CD4-positive, alpha-beta T cell treated with Interleukin-6 for 4 hours (primary cell): ENCODE measurements at places on chromosomes 5 and 9.

- no peak for DNase-seq
Measured at GRCh38 chr5:141765896-141766551, 84.0 kb upstream of the ARAP3 start.

- DNase-seq = peak; percentile 33
Measured at GRCh38 chr9:4077499-4078102, 222.3 kb downstream of the GLIS3 start.

DNA sequence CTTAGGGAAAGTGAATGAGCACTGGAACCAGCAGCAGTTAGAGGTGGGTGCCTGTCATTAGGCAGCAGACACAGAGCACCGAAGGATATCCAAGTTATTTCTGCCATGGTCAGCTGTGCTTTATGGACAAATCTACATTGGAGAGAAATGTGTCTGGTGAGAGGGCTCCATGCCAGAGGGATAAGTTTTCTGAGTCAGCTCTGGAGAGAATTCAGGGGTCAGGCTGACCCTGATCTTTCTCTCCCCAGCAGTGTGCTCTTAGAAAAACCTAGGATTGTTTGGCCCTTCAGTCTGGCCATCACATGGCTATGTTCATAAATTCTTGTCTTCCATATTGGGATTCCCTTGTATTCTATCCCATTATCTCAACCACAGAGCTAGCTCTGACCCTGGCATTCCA lies 8.9 kb upstream of the IL17B start:
- no peak for DNase-seq

DNA sequence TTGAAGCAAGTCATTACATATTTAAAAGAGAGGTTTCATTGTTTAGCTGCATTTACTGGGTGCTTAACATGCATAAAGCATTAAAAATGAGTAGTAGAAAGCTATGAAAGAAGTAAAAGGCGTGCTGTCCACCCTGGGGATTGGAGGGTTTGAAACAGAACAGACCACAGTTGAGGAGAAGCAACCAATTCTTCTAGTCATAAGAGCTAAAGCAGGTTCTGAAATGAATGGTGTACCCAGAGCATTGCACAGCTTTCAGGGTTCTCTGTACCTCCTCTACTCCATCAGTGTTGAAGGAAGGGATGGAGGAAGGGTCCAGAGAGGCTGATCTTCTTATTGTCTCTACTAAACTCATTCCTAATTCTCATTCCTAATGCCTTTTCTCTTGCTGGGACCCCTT lies 68.9 kb downstream of the SH3RF2 start:
- no peak for DNase-seq

DNA sequence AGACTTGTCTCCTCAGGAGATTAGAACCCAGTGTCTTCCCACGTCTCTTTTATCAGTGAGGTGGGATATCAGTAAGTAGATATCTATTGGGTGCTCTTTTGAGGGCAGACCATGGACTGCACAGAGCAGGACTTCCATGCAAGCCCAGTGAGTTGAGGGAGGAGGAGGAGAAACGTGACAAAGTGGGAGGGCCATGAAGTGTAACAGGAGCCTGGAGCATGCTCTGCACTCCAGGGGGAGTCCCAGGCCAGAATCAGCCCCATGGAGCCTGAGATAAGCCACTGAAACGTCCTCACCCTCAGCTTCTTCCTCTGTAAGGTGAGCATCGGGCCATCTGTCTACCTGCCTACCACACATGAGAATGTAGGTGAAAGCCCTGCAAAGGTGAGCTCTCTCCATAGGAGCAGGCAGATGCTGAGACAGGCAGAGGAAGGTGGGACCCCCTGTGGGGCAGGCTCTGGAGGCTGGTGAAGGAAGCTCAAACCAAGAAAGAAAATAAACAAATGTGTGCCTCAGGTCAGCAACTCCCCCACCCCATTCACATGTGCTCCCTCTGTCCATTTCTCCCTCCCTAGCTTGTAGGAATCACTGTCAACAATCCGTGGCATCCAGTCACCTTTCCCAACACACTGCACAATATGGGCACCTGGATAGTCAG lies 87.4 kb downstream of the NRG2 start:
- no peak for DNase-seq

- DNase-seq = no peak
Measured at GRCh38 chr5:149793256-149793550, 63.1 kb downstream of the PPARGC1B start.

DNA sequence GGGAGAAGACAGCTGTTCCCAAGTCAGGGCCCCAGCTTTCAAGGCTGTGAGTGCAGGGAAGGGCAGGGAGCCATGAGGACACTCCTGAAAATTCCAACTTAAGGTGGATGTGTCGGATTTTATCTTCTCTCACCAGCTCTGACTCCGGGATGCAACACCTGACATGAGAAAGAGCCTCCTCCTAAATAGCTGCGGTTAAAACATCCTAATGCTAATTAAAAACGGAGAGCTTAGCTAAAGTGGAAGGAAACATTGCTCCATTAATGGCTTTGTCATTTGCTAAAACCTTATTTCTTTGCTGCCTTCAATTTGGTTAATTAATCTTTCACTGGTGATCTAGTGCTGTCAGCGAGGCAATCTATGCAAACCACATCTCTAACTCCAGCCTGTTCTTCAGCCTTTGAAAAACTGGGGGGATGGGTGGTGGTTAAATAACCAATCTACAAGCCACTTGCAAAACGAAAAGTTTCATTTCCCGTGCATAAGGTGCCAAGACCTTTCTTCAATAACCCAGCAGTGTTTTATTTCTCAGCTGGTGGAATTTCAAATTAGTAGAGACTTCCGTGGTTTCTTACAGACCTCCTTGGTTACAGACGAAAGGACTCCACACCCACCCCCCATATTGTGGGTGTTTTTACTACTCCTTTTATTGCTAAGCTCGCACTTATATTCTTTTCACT lies 379.6 kb downstream of the MLLT3 start:
- peak; percentile 63 for DNase-seq

DNA sequence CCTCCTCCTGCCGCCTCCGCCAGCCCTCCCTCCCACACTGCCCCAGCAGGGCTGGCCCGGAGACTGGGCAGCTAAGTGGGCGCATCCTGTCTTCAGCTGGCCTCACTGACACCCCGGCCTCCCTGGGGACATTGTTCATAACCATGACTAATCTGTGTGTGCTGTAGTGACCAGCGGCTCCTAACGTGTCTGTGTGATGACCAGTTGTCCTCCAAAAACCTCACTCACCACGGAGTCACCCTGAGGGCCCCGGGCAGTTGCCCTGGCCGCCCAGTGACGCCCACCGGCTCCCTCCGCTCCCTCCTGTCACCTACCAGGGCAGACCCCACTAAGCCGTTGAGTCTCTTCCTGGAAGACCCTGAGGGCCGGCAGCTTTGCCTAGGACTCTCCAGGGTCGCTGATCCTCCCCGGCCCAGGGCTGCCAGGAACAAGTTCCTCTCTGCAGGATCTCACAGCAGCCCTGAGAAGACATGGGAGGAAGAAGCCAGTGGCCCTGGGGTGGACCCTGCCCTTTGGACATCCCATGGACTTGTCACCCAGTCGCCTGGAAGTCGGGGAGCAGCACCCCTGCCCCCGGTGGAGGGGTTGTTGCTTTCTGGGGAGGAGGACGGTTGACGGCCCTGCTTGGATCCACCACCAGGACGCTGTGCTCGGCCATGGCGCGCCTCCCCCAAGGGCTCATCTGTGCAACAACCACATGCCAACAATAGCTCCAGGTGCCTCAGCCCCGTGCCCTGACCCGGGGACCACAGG lies 110.2 kb upstream of the LMX1B start:
- DNase-seq = no peak

DNA sequence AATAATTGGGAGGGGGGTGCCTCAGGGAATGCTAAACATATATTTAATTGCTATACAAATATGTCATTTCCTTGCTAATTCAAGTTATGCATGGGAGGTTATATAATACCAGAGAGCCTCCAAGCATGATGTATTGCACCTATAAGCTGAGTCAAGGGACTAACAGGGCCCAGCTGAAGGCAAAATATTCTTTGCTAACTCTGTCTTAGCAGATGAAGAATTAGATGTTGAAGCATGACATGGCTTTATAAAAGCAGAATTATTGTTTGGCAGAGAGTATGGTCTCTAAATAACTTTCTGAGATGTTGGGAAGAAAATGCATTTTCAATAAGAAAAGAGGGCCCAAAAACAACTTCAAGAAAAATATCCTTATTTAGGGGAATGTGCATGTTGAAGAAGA lies 60.4 kb downstream of the SGCD start:
- no peak for DNase-seq

DNA sequence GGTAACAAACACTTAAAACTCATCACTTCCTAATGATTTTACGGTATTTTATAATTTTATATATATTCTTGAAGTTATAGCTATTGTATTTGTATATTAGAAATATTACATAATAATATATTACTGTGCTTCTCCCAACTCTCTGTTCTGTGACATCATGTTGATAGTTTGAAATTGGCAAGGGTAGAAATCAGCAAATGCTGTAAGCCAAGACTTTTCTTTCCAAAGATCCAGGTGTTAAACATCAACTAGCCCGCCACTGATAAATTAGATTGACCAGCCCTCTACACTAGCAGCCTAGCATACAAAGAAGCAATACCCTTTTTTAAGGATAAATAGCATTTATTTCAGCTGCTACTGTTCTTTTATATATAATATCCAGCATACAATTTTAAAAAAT lies 122.9 kb downstream of the PRELID2 start:
- DNase-seq = no peak

DNA sequence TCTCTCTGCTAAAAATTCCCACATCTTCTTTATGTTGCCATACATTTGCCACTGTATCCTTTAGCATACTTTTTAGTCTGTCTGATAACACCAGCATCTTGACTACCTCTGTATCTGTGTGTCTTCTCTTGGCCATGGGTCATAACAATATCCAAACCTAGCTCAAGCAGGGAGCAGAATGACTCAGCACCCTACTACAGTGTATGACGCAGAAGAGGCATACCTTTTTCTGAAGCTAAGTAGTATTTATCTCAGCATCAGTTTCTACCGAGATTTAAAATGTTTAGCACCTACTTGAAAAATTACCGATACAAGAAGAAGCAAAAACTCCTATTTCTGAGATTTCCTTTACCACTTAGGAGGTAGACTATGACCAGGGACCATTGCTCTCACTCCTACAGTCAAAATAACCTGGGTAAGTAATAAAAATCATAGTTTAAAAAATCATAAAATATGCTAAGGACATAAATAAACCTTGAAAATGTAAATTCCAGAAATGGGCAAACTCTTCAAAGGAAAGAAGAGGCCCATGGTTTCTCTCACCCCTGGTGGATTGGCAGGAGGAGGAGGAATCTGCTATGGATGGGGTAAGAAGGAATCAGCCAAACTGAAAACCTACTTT lies 286.5 kb downstream of the MAST4 start:
- no peak for DNase-seq

DNA sequence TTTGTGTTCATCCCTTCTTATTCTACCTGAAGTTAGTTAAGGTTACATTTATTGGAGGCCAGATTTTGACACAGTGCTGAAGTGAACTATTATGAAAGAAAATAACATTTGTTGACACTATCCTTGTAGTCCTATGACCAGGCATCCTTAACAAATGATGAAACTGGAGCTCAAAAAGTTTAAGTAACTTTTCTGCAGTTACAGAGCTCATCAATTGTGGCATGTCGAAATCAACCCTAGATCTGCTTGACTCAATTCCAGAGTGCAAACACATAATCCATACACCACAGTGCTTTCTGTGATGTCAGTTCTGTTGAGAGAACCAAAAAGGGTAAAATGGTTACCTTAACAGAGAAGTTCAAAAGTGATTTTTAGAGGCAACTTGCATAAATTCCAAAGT lies 28.6 kb downstream of the KCNN2 start:
- DNase-seq = no peak

- no peak for DNase-seq
Measured at GRCh38 chr5:39255406-39255805, 36.0 kb upstream of the FYB1 start.

- no peak for DNase-seq
Measured at GRCh38 chr5:30347858-30348257, 845.6 kb upstream of the CDH6 start.

- DNase-seq = no peak
Measured at GRCh38 chr5:96175090-96175489, 213.4 kb upstream of the ELL2 start.

GRCh38 chr9:132409828-132410528 lies at the start of gene CFAP77:
Gene CFAP77, plus strand, starts transcription at chr9:132410211. Its CDS starts 61 bp downstream, at chr9:132410272.
- DNase-seq = peak; percentile 46

- DNase-seq = no peak
Measured at GRCh38 chr9:112382501-112383364, 2.8 kb downstream of the HSDL2 start.

DNA sequence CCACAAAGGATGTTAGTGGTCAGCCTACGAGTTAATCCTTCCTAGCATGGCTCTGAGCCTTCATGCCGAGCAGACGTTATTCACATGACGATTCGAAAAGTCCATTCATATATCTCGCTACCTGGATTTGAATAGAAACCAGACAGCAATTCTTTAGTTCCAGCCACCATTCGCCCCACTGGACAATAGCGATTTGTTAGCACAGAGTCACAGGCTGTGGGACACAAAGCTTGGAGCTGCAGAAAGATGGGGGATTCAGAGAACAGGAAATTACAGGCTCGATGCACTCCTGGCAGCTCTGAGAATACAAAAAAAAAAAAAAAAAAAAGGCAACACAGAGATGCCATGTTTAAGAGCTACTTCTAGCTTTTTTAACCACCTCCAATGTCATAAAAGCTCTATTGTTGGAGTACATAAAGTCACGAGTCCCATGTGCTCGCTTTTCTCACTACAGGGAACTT lies 110.7 kb downstream of the NR6A1 start:
- no peak for DNase-seq

- no peak for DNase-seq
Measured at GRCh38 chr9:2377117-2377516, 244.5 kb upstream of the VLDLR start.

- DNase-seq = no peak
Measured at GRCh38 chr9:89754193-89754592, 149.4 kb downstream of the GADD45G start.
